ENCODE measurements at places on chromosomes 4 and X. TPM values are rescaled to one million over a fixed set of nuclear protein-coding genes. Genes with fewer than 3 reads are reported as not detected.

MSX1 gene
- total RNA-seq, result 8.6 TPM

VCX gene
- total RNA-seq, result not detected

EGF gene
- 0.25 TPM for total RNA-seq

MAGED4 gene
- total RNA-seq, result 9.8 TPM

ZNF732 gene
- not detected for total RNA-seq

BCORL1 gene
- total RNA-seq, result 11.1 TPM

PDHA1 gene
- total RNA-seq, result 314 TPM

ZMYM3 gene
- total RNA-seq, result 10.5 TPM

VGLL1 gene
- not detected for total RNA-seq

GPR143 gene
- total RNA-seq, result 0.15 TPM

ATP1B4 gene
- total RNA-seq, result not detected

TMEM33 gene
- total RNA-seq, result 48.3 TPM

FRMPD4 gene
- 0.12 TPM for total RNA-seq

PRKX gene
- 32.3 TPM for total RNA-seq

SMIM10 gene
- 0.20 TPM for total RNA-seq

CACNA1F gene
- total RNA-seq, result not detected

HTR2C gene
- not detected for total RNA-seq

NIPAL1 gene
- total RNA-seq, result 0.70 TPM

HGFAC gene
- total RNA-seq, result 0.28 TPM

TMEM156 gene
- total RNA-seq, result 22.8 TPM

RHOXF1 gene
- not detected for total RNA-seq

LRP2BP gene
- 0.17 TPM for total RNA-seq

KLKB1 gene
- total RNA-seq, result not detected

ZNF630 gene
- 0.20 TPM for total RNA-seq

SSX3 gene
- not detected for total RNA-seq

BBS7 gene
- total RNA-seq, result 14.2 TPM

F11 gene
- total RNA-seq, result not detected

CT45A3 gene
- not detected for total RNA-seq

TCP11X2 gene
- total RNA-seq, result not detected

FAM47A gene
- total RNA-seq, result not detected

PDLIM3 gene
- 0.10 TPM for total RNA-seq

SPANXA2 gene
- 0.20 TPM for total RNA-seq

FOXP3 gene
- 0.07 TPM for total RNA-seq

Measured in A549 treated with Hydrocortisone at 1 μM for 4 hours (cell line).